Retinal pigment epithelial cell (primary cell): ENCODE measurements at places on chromosomes 5 and 9.

- no peak for DNase-seq
Measured at GRCh38 chr9:21558615-21559401, 76.7 kb upstream of the IFNE start.

DNA sequence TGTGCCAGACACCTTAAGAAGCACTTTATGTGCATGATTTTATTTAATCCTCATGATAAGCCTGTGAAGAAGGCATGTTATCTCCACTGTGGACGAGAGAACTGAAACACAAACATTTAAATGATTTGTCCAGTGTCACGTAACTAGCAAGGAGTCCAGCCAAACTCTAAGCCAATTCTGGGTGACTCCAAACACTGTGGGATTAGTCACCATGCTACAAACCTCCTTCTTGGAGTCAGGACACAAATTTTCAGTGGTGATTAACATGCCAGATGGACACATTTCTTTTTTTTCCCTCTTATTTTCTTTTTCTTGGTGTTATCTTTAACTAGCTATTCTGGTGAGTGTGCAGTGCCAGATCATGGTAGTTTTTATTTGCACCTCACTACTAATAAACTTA lies 316.8 kb downstream of the NDUFS4 start:
- no peak for DNase-seq

DNA sequence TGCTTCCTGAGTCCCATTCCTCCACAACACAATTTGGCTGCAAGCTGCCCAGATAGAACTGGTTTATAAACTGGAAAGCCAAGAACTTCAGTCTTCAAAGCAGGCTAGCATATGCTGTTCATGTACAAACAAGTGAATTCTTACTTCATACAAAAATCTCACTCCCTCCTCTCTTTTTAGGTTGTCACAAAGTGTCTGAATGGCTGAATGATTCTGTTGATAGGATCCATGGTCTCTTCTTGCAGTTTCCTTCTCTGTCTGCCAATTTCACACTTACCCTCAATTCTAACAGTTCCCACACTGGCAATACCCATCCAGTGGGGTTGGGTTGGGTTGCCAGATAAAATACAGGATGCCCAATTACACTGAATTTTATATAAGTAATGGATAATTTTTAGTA lies 363.5 kb downstream of the DEPDC1B start:
- no peak for DNase-seq

DNA sequence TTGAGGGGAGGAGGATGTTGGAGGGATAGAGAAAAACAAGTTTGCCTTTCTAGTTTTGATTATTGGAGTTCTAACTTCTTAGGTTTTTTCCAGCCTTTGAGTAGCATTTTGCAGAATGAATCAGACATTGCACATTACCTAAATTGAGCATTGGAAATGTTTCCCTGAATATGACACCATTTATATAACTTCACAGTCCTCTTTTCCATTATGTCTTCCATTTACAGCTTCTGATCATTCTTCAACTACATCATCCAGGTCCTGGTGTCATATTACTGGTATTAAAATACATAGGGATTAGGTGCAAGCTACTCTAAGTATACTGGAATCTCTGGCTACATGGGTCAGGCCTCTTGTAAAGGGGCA lies 286.1 kb downstream of the ARHGAP26 start:
- DNase-seq = no peak

- no peak for DNase-seq
Measured at GRCh38 chr9:130732793-130733221, 39.2 kb downstream of the EXOSC2 start.

GRCh38 chr9:127741831-127742434 lies 6.8 kb upstream of the TOR2A start:
- peak; percentile 19 for DNase-seq

DNA sequence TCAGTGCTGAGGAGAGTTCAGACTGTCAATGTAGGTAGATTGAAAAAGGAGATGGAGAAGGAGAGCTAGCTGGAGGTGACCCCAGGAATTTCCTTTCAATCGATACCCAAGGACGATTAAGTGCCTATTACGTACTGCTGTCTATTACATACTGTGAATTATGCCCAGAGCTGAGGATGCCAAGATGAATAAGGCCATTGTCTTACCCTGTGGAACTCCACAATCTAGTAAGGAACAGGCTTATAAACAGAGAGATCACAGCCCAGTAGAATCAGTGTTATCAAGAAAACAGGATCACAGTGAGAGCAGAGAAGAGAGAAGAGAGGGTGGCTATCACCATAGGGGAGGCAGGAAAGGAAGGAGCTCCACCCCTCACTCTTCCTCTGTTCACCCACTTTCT lies 54.1 kb upstream of the PDE8B start:
- DNase-seq = no peak

GRCh38 chr9:71768388-71769174 lies at the start of gene CEMIP2:
Gene CEMIP2 (minus strand): TSS chr9:71768513. CDS start chr9:71750373, 18,140 bp downstream.
- DNase-seq = peak; percentile 58

DNA sequence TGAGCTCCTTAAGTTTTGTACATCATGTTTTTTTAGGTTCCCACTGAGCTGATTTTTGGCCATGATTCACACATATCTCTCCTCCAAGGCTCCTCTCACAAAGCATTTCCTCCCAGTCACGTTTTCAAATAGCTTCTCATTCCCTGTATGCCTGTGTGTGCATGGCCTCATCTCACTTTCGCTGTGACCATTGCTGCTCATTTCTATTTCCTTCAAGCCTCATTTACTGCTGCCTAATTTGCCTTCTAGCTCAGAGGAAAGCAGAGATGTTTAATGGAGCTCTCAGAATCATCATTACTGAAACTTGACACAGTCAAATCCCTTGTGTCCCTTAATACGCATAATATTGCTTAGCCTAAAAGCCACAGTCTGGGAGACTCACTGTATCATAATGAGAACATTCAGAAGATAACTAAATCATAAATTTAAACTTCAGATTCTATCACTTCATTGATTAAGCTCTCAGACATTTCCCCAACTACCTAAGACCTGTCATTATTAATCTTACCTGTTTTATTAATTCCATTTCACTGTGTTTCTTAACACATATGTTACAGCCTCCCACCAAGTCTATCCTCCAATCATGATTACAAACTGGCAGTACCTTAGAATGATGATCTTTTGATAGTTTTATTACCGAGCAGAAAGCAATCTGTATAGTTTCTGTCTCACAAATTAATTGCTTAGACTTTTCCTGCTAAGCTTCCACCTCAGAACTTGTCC lies 278.3 kb upstream of the PTGER4 start:
- no peak for DNase-seq

DNA sequence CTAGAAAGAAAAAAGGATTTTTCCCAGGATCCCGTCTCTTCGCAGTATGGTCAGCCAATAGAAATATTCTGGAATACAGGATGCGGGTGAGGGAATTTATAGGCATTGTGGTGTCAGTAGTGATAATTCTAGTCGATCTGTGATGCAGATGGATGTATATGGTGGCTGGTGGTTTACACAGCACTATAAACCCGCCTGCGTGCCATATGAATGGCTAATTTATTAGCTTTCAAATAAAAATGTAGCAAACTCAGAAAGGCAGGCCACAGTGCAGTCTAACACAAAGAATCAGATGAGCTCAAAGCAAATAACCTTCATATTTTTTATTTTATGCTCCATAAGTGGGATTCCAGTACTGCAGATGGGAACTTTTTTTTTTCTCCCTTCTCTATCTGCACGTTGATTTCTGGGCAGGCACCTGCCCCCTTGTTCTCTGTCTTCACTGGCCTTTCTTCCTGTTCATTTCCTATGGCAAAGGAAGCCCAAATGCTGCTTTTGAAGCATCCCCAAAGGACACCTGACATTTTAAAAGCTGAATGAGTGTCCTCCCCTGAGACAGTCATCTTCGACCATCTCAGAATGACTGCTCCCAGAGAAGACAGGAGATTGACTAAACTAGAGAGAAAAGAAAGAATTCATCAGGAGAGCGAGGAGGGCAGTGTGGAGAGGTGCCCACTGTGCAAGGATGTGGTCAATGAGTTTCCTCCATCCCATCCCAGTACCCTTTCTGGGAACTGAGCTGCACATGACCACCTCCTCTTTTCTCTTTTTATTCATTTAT lies 52.1 kb downstream of the SEMA6A start:
- no peak for DNase-seq

DNA sequence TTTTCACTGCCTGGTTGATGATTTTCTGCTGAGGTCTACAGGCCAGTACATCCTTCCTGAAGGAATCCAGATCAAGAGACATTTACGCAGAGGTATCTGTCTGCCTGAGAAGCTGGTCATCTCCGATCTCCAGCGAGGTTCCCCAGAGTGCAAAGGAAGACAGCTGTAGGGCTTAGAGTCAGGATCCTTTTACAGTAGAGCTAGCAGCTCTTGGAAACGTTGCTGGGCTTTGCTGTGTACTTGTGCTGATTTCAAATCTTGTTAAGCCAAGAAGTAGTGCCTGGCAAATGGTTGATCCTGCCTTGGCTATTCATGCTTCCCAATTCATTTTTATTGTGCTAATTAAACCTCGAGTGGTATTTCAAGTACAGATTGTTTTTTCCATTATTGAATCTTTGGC lies 48.9 kb downstream of the NTRK2 start:
- no peak for DNase-seq

GRCh38 chr9:6498982-6499381 lies 86.0 kb downstream of the UHRF2 start:
- no peak for DNase-seq

GRCh38 chr5:163509291-163509951 lies 4.0 kb downstream of the MAT2B start:
- DNase-seq = peak; percentile 59

DNA sequence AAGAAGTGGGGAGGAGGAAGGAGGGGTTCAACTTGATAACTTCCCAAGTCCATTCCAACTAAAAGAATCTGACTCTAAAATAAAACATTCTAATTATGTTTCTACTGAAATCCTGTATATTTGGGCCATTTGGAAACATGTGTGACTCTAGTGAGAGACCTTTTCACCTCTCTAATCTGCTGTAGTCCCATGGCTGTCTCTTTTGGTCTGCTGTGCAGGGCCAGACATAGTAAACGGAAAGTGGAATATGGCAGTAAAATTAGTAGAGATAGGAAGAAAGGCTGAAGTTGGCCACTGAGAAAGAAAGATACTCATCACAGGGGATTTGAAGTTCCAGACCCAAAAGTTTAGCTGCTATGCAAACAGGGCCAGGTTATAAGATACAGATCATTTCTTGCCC lies 15.9 kb downstream of the RFX3 start:
- DNase-seq = no peak

DNA sequence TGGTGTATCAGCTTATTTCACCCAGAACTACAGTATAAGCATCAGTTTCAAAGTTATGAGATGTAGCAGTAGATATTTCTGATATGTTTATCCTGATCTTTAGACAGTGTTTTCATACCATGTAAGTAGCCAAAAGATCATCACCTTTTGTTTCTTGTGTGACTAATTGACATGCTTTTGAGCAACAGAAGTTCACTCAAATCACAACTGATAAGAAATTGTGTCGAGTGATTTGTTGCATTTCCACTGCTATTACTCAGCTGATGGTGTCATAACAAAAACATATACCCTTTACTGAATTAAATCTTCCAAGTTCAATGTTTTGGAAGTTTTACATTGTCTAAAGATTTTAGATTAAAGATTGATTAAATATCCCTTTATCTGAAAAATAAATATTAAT lies 324.5 kb downstream of the TUSC1 start:
- DNase-seq = no peak

DNA sequence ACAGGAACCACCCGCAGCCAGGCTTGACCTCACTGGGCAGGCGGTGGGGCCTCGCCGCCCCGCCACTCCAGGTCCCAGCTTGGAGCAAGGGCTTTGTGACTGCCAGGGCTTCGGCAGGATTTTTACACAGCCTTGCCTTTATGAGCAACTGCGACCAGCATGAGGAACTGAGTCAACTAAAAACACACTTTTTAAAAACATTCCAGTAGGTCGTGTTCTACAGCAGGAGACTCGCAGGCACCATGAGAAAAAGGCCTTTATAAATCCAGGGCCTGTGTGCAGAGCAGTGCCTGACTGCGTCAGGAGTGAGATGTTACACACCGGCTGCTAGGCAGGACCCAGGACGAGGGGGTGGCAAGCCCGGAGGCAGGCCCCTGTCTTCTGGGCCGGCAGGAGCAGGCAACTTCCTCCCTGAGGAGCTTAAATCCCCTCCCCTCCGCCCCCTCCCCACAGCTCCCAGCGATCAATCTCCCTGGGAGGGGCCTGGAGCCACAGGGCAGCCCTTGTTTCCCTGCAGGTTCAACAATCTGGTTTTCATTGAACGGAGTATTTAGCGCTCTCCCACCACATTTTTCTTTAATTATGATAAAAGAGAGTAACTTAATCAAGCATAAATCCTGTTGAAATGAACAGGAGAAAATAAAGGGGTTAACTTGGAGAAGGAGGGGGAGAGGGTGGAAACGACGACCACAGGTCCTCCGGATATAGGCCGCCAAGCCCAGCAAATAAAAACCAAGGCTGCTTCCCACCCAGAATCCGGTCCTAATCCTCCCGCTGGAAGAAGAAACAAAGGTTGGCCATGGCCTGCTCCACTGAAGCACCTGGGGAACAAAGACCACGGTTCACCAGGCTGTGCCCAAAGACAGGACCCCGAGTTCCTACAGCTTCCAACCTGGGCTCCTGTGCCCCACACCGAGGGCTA lies 92.5 kb downstream of the ROR2 start:
- DNase-seq = peak; percentile 60

GRCh38 chr5:35899800-35900199 lies 38.6 kb downstream of the CAPSL start:
- no peak for DNase-seq

DNA sequence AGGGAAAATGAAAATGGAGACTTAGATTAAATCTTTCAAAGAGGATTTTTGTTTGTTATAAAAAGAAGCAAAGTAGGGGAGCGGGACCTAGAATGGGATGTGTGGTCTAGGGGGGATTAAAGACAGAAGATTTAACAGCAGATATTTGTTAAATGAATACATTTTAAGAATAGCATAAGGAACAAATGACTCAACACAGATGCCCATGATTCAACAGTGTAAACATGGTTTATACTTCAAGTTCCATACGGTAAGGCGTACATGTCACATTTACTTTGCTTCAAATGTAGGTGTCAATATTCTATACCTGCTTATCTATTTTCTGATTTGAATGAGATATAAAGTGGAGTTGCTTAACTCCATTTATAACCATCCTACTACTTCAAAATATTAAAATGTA lies 1.5 kb downstream of the TICAM2 start:
- DNase-seq = no peak

GRCh38 chr5:4725594-4725993 lies 414.5 kb upstream of the ADAMTS16 start:
- no peak for DNase-seq

- DNase-seq = no peak
Measured at GRCh38 chr9:119793218-119793617, 424.0 kb upstream of the BRINP1 start.

GRCh38 chr5:62786099-62786498 lies 207.5 kb downstream of the LRRC70 start:
- no peak for DNase-seq

GRCh38 chr5:143148771-143149170 lies 254.7 kb downstream of the NR3C1 start:
- no peak for DNase-seq
